ENCODE measurements at places on chromosomes 6 and 20. TPM values are rescaled to one million over a fixed set of nuclear protein-coding genes. Genes with fewer than 3 reads are reported as not detected.

Gene KIF25
- not detected for total RNA-seq

Gene COQ3
- 10.6 TPM for total RNA-seq

Gene SYCP2
- total RNA-seq = 13.5 TPM

Gene GSTA5
- total RNA-seq = not detected

Gene ZNF391
- total RNA-seq = 0.73 TPM

Gene CLPSL2
- not detected for total RNA-seq

Gene ELOVL4
- 1.6 TPM for total RNA-seq

Gene SPACA1
- not detected for total RNA-seq

Gene SLC26A8
- not detected for total RNA-seq

Gene KIAA1755
- not detected for total RNA-seq

Gene CRIP3
- 0.66 TPM for total RNA-seq

Gene ZNF311
- total RNA-seq = 0.40 TPM

Gene SERPINB6
- total RNA-seq = 56.0 TPM

Gene CST4
- not detected for total RNA-seq

Gene MAN1A1
- total RNA-seq = 38.4 TPM

Gene PTGIS
- 3.8 TPM for total RNA-seq

Gene SRSF12
- not detected for total RNA-seq

Gene CLIC5
- 6.3 TPM for total RNA-seq

Gene MICB
- 44.1 TPM for total RNA-seq

Measured in activated CD8-positive, alpha-beta memory T cell treated with anti-CD3 and anti-CD28 coated beads, Interleukin-2, amount 10 ng/mL, durations not matched to agents 7 days and 5 days (primary cell).